ENCODE measurements at places on chromosomes 4 and X. TPM values are rescaled to one million over a fixed set of nuclear protein-coding genes. Genes with fewer than 3 reads are reported as not detected.
A peak's percentile ranks its signal among the peaks of the same experiment; 100 is the strongest.

DNA sequence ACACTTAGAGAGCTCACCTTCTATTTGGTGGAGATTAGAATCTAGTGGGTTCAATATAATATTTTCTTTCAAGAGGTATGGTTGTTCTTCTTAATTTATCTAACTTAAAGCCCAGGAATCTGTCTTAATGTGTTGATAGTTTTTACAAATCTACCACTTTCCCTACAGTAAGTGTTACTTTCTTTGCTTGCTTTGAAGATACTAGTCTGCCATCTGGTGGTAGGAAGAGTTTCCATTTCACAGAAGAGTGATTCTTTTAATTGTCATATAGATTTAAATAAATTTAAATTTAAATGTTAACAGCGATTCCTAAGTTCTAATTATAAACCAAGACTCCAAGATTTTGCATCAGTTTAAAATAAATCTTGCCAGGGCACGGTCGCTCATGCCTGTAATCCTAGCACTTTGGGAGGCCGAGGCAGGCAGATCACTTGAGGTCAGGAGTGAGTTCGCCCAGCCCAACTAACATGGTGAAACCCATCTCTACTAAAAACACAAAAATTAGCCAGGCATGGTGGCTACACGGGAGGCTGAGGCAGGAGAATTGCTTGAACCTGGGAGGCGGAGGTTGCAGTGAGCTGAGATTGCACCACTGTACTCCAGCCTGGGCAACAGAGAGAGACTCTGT is 43.5 kb downstream of the NUDT9 start:
- no peak for DNase-seq

The HERC3 gene
- 49.2 TPM for total RNA-seq

The PAGE5 gene
- total RNA-seq, result not detected

The GRPR gene
- total RNA-seq, result 0.58 TPM

DNA sequence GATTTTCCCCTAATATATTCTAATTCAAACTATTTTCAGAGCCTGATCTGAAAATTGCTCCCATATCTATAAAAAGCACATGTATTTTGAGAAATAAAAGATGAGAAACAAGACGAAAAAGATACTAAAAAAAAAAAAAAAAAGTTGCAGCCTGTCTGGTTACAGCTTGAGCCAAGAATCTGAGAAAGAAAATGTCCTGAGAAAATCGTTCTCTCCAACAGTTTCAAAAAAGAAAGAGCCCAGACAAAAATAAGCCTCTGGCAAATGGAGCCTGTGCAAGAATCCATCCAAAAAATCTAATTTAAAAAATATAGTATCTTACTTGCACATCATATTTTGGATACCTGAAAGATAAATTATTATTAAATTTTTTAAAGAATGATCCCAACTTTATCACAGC is 163.0 kb upstream of the TBL1X start:
- DNase-seq, result no peak

The BMPR1B gene
- 0.88 TPM for total RNA-seq

GRCh38 chr4:2364654-2365053 is 53.8 kb downstream of the ZFYVE28 start:
- DNase-seq, result peak; percentile 65

The IL2RG gene
- total RNA-seq, result 3.5 TPM

DNA sequence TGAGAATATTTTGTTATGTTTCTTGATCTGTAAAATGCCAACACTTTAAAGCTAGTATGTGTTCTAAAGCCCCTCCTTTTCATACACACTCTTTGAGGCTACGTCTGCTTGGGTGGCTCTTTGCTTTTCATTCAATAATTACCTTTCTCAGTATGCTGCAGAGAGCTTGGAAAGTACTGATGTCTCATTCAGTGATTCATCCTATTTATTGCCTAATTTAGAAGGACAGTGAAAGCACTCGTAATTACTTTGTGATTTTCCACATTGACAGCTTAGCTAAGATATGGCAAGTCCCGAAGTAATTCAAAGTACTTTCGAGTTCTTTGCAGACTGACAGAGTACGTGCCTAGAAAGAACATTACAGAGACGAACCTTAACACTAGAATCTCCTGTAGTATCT is 57.2 kb downstream of the BMP15 start:
- DNase-seq, result no peak

The CD99L2 gene
- total RNA-seq, result 72.2 TPM

Measured in right cardiac atrium (tissue), 5 donors.